ENCODE measurements at places on chromosomes 1 and 21. TPM values are rescaled to one million over a fixed set of nuclear protein-coding genes. Genes with fewer than 3 reads are reported as not detected.

DNA sequence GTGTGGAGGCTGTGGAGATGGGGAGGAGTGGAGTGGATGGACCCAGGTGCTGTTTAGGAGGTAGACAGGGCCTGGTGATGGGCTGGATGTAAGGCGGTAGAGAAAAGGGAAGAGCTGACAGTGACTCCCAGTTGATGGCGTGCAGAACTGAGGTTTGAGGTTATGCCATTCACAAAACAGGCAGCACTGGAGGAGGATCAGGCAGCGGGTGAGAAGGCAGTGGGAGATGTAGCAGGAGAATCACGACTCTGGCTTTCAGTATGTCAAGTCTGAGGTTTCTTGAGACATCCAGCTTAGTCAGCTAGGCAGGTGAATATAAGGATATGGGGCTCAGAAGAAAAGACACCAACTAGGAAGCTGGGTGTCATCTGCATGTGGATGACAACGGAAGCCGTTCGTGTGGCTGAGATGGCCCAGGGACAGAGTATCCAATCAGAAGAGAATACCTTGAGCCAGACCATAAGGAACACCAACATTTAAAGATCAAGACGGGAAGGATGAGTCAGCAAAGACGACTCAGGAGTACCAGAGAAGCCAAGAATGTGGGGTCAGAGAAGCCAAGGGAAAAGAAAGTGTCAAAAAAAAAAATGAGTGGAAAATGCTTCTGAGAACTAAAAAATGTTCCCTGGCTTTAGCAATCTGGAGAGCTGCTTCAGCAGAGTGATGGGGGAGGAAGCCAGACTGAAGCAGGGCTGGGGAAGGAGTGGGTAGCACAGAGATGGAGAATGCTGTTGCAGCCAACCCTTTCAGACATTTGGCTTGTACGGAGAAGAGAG, 15.2 kb downstream of the LRRN2 start:
- DNase-seq, result no peak

- DNase-seq, result no peak
Measured at GRCh38 chr21:14526836-14527695, 19.0 kb downstream of the SAMSN1 start.

- DNase-seq, result no peak
Measured at GRCh38 chr1:5643360-5644107, 348.7 kb downstream of the NPHP4 start.

DNA sequence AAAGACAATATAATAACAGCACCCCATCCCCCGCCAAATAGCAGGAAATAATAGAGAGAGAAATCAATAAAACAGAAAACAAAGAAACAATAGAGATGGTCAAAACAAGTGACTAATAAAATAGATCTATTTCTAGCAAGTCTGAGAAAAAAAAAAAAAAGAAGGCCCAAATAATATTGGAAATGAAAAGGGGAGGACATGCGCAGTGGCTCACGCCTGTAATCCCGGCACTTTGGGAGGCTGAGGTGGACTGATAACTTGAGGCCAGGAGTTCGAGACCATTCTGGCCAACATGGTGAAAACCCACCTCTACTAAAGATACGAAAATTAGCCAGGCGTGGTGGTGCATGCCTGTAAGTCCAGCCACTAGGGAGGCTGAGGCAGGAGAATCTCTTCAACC, 18.5 kb upstream of the HCRTR1 start:
- no peak for DNase-seq

GRCh38 chr1:40895601-40896000, 33.4 kb upstream of the CITED4 start:
- DNase-seq, result no peak

GRCh38 chr1:212413902-212414327, 771 bp downstream of the PACC1 start:
- DNase-seq, result no peak

GRCh38 chr1:197797010-197797409, 21.7 kb upstream of the DENND1B start:
- DNase-seq, result no peak

DNA sequence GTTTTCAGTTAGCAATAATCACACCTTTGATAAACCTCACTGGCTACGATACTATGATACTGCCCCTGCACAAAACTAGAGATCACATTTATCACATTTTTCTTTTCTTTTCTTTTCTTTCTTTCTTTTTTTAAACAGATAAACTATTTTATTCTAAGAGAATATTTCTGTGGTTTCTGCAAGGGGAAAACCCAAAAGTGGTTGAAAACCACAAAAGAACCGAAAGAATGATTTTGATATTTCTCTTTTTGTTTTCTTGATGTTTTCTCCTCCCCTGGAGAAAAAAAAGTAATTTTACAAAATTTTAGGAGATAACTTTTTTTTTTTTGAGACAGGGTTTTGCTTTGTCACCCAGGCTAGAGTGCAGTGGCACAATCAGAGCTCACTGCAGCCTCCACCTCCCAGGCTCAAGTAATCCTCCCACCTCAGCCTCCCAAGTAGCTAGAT, 18.4 kb upstream of the FRRS1 start:
- DNase-seq, result no peak

GRCh38 chr1:22877112-22877915, 95.4 kb downstream of the LACTBL1 start:
- no peak for DNase-seq

GRCh38 chr1:200890818-200891773, 3.6 kb upstream of the INAVA start:
- no peak for DNase-seq

GRCh38 chr1:37255136-37255795, 219.1 kb upstream of the ZC3H12A start:
- no peak for DNase-seq

DNA sequence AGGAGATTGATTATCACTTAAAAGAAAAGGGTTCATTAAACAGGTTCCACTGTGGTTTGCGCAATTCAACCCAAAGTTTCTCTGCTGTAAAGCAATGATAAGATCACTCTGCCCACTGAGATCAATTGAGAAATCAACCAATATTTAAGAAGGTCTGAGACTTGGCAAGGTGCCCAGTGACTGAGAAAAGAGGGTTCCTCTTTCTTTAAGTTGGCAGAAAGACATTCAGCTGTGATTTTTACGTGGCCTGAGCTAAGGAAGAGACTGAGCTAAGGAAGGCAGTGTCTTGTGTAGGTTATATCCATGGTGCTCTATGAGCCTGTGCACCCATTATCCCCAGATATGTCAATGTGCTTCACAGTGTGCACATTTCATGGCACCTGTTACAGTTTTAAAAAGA, 344.1 kb downstream of the DISC1 start:
- no peak for DNase-seq

GRCh38 chr1:148318123-148318903, 164.8 kb downstream of the PPIAL4G start:
- DNase-seq, result no peak

Gene PCBP3
- 1.4 TPM for total RNA-seq

Gene LIPI
- not detected for total RNA-seq

Gene C1orf53
- 0.40 TPM for total RNA-seq

Gene OR2L5
- total RNA-seq, result not detected

Gene CD247
- not detected for total RNA-seq

Gene FAM72D
- total RNA-seq, result 6.1 TPM

All from epithelial cell of proximal tubule (primary cell).